ENCODE measurements at places on chromosomes 5 and 9.
A peak's percentile ranks its signal among the peaks of the same experiment; 100 is the strongest.

GRCh38 chr9:2128141-2128540, 113.0 kb downstream of the SMARCA2 start:
- DNase-seq, result no peak

GRCh38 chr9:99560561-99560960, 261.1 kb upstream of the NR4A3 start:
- no peak for DNase-seq

- no peak for DNase-seq
Measured at GRCh38 chr9:113484258-113484730, 20.8 kb downstream of the RGS3 start.

DNA sequence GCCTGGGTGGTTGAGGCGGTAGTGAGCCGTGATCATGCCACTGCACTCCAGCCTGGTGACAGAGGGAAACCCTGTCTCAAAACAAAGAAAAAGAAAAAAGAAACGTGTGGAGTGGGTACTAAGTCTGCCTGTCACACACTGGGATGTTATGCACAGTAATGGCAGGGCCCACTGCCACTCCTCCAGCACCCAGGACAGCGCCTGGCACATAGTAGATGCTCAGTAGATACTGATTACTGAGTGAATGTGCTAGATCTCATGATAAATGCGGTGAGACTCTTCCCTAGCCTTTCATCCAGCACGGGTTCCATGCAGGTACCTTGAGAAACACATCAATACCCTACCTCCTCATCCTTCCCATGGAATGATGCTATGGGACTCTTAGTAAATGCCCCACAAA, 87.4 kb upstream of the HSPA9 start:
- no peak for DNase-seq

DNA sequence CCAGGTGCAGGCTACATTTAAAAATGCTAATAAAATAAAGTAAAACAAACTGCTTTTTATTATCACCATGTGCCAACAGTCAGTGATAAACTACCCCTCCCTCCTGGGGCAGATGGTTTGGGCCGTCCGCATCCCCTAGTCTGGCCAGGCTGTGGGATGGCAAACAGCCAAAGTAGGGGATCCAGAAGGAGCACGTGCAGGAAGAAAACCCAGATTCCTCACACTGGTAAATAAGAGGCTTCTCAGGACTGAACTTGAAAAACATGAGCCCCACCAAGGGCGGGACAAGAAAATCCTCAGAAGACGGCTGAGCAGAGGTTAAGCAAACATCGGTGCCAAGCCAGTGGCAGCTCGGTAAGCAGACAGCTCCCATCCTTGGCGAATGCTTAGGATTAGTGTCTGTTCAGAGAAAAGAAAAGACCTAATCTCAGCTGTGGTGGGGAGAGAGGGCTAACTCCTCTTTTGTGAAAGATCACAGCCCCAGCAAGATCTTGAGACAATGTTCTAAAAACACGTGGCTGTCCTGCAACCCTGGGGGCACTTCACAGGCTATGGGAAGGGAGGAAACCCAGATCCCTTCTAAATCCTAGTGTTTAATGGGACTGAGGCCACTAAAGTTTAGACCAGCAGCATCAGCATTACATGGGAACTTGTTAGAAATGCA, 46.5 kb upstream of the GDNF start:
- no peak for DNase-seq

- DNase-seq, result no peak
Measured at GRCh38 chr5:633501-633955, 21.4 kb downstream of the CEP72 start.

- DNase-seq, result peak; percentile 43
Measured at GRCh38 chr5:88480801-88481499, 212.3 kb upstream of the TMEM161B start.

DNA sequence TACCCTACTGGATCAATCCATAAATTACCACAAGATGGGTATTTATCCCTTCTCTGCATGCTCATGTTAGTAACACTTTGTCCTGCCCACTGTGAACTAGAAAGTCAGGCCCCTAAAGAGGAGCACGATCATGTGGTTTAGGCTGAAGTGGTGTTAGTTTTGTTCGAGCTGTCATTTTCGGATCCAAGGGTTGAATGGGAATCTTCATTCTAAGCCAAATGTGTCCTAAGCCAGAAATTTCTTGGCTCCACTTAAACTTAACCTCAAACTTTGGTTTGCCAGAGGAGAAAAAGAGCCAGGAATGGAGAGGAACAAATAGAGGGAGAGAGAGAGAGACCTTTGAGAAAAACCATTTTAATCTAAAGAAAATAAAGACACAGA, 837.7 kb upstream of the ZNF608 start:
- no peak for DNase-seq

DNA sequence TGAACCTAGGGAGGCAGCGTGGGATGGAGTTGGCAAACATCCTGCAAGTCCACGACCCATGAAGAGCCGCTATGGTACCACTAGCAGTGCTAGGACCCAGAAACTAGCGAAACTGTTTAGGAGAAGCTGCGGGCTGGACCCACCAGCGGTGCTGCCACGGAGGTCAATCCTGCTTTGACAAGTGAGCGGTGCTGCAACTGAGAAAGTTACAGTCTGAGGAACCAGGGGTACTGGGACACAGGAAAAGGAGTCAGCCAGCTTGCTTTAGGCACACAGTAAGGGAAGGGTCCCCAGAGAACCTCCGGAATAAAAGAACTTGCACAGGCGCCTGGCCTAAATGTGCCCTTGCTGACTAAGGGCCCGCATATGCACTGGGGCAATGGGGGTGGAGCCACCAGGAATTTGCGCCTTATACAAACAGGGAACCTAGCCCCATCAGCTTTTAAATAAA, 23.6 kb upstream of the ANXA2R start:
- DNase-seq, result no peak

DNA sequence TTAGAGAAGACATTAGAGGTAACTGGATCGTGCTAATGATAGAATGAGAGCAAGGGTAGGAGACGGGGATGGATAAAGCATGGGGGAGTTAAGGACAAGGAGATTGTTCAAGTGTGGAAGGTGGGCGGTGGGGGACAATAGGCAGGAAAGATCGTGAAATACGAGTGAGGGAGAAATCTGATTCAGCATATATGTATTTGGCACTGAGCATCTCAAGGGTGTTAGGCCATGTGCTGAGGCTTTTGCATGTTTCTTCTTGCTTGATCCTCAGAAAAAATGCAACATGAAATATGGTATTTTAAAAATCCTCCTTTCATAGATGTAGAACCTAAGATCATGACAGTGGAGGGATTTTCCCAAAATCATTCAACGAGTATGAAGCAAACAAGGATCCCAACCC, 240.5 kb downstream of the PAPPA start:
- DNase-seq, result no peak

- DNase-seq, result no peak
Measured at GRCh38 chr5:18142831-18143230, 508.6 kb downstream of the TAF11L14 start.

GRCh38 chr5:142834504-142834903, 64.3 kb downstream of the ARHGAP26 start:
- no peak for DNase-seq

DNA sequence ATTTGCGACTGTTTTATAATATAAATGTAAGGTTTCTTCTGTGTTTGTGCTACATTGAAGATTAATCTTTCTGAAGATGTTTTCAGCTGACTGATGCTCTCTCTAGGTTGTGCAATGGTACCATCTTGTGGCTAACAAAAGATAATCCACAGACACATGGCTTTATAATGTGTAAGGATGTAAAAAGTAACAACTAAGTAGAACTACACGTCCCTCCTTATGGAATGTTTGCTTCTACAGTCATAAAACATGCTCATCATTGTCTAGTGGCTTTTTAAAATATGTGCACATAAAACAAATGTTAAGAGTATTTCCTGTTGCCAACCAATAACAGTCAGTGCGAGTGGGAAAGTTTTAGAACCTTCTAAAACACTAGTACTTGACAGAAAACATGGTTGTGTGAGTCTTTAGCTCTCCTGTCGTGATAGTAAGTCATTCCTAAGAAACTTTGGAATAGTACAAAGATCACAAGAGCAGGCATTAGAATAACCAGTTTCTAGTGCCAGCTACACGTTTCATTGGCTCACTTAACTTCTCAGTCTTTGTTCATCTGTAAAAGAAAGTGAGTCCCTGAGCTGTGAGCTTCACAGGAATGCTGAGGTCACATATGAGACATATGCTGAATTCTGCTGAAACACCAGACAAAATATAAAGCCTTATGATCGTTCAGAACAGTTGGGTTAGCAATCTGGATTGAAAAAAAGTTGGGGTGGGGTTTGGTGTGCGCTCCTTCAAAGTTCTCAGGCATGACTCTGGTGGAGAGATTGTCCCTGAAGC, 75.7 kb upstream of the GLIS3 start:
- DNase-seq, result peak; percentile 21

GRCh38 chr9:123434619-123435240, 78.7 kb downstream of the CRB2 start:
- peak; percentile 5 for DNase-seq

DNA sequence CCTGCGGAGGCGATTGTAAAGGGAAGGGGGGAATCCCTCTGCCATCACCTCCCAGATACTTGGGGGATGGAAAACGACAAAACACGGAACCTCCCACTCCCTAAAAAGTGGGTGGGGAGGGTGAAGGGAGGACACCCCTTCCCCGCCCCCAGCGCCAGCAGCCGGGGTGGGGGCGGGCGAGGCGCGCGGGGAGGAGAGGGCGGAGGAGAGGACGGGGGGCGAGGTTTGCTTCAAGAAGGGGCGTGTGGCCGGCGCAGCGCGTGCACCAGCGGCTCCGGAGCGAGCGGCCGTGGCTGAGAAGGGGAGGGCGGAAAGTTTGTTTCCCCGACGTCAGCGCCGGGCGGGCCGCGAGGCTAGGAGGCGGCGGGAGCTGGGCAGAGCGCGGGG, at the start of gene PRRX2:
PRRX2 (plus strand) TSS at position 259 of the 387 bp plus-strand sequence. CDS start 221 bp downstream, outside the sequence.
- DNase-seq, result no peak

DNA sequence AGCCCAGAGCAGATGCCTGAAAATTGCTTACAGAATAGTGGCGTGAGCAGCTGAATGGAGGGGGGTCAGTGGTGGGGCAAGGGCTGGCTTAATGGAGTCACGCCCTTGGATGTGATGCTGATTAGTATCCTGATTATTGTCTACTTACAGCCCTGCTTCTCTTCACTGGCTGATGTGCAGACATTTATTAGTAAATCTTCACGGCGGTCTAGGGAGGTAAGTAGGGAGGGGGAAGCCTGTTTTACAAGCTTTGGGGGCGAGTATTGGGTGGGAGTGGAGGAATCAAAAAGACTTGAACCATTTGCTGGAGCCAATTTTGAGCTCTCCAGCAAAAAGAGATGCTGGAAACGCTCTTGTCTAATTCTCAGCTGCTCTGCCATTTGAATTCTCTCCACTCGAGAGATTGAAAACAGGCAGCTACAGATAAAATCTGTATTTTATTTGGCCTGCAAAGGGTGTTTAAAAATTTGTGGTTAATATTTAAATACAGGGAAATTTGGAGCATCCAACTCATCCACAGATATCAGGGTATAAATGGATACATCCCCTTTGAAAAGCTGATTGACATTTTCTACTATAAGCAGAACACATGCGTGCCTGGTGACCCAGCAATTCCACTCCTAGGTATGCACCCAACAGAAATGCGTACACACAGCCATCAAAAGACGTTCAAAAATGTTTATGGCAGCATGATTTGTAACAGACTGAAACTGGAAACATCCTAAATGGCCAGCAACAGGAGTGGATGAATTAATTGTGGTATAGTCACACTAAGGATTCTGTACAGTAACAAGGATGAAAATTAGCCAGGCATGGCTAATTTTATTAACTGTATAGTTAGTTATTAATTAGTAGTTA, 19.5 kb upstream of the ALDH1B1 start:
- no peak for DNase-seq

- no peak for DNase-seq
Measured at GRCh38 chr9:129572517-129572916, 48.4 kb downstream of the C9orf50 start.

GRCh38 chr5:154332451-154332850, 113.3 kb upstream of the SAP30L start:
- no peak for DNase-seq

GRCh38 chr5:154866841-154867240, 8.4 kb downstream of the CNOT8 start:
- no peak for DNase-seq

- no peak for DNase-seq
Measured at GRCh38 chr5:116492776-116493175, 81.8 kb downstream of the SEMA6A start.

- DNase-seq, result no peak
Measured at GRCh38 chr5:30502277-30502676, 691.2 kb upstream of the CDH6 start.

GRCh38 chr5:72814864-72815263, 1.6 kb upstream of the TNPO1 start:
- no peak for DNase-seq

DNA sequence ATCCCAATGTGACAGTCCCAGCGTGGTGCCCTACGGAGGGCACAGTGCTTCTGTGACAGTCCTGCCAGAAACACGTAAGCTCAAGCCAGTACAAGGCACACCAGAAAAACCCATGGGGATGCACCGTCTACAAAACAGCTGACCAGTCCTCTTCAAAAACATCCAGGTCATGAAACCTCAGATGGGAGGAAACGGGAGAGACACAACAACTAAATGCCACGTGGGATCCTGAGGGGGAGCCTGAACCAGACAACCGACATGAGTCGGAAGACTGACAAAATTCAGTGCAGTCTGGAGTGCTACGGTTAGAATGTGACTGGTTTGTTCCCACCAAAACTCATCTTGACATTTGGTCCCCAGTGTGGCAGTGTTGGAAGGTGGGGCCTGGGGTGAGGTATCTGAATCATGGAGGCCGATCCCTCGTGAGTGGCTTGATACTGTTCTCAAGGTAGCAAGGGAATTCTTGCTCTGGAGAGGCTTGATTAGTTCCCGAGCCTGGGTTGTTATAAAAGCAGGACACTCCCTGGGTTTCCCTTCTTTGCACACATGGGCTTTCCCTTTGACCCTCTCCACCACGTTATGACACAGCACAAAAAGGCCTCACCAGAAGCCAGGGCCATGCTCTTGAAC, 55.4 kb downstream of the ADAMTS2 start:
- no peak for DNase-seq

DNA sequence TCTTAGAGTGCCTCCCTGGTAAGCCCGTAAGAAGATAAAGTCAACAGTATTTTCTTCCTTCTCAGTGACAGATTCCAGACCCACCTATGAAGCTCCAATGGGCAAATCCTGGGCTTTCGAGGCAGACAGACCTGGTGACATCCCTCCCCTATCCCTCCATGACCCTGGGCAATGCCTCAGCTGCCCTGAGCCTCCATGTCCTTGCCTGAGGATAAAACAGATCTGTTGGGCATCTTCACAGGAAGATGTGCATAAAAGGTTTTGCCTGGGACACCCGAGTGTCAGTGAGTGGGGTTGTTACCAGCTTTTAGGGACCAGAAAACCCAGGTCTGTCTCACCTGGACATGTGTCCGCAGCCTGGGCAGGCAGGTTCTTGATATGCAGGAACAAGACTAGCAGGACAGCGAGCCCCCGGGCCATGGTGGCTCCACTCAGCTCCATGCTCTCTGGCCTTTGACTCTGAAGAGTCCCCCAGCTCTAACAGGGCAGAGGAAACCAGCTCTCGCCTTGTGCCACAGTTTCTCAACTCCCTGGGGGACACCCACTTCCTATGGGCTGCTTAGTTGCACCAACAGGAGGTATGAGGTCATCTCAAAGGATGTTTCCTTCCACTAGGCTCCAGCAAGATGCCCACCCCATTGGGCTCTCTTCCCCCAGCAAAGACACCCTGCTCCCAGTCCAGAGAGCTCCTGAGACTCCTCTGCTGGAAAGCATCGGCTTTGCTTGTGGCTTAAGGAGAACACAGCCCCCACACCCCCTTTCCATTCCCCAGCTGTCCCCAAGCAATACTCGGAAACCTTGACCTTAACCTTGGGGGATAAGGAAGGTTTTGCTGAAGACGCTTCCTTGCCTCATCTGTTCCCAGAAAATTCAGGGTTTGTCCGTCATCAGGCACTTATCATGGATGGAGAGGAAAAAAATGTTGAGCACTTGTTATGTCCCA, at the start of gene FCN1:
FCN1 (minus strand) TSS at position 482 of the 943 bp plus-strand sequence; CDS start at position 441, 41 bp downstream.
- no peak for DNase-seq
